T-helper 9 cell (primary cell): ENCODE measurements at places on chromosomes 11 and 22.

GRCh38 chr22:32587449-32587848, 112.8 kb downstream of the FBXO7 start:
- no peak for DNase-seq

GRCh38 chr11:15484398-15484797, 369.7 kb downstream of the INSC start:
- no peak for DNase-seq

GRCh38 chr11:58286249-58286648, 18.2 kb upstream of the OR10W1 start:
- DNase-seq: no peak

GRCh38 chr22:19840955-19841640, 13.6 kb downstream of the GNB1L start:
- DNase-seq: no peak

DNA sequence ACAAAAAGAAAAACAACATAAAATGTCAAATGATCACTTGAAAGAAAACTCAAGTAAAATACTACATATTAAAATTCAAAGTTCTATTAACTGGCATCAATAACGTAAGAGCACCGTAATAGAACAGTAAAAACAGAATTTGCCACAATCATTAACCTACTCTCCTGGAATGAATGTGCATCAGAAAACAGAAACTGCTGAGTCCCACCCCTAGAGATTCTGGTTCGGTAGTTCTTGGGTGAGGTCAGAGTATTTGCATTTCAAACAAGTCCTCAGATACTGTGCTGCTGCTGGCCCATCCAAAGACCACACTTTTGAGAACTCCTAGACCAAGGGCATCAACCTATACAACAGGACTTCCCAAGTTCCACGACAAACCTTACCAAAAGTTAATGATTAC, 23.5 kb downstream of the PITPNB start:
- no peak for DNase-seq

DNA sequence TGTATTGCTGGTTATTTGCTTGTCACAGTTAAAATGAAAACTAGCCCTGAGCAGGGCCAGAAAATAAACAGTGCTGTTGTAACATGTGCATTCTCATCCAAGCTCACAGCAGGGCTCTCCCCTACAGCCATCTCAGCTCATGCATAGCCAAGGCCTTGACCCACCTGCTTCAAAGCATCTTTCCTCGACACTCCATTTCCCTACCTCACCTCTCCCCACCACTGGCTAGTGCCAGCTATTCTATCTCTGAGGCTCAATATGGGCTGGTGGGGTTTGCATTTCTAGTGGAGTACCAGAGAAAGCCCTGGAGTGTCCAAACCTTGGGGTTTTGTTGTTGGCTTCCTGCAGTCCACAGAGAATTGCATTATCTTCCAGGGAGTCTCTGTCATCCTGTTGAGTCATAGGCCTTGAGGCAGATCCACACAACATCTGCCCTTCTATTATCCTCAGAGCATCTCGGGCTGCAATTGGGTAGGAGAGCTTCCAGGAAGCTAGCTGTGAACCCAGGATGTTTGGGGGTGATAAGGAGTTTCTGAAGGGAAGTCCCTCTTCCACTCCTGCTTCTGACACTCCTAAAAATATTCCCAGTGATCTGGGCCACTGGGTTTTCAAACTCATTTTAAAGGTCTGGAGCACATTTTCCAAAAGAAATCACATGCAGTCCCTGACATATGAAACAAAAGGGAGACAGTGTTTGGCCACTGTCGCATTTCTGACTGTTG, 36.1 kb upstream of the AMOTL1 start:
- no peak for DNase-seq

DNA sequence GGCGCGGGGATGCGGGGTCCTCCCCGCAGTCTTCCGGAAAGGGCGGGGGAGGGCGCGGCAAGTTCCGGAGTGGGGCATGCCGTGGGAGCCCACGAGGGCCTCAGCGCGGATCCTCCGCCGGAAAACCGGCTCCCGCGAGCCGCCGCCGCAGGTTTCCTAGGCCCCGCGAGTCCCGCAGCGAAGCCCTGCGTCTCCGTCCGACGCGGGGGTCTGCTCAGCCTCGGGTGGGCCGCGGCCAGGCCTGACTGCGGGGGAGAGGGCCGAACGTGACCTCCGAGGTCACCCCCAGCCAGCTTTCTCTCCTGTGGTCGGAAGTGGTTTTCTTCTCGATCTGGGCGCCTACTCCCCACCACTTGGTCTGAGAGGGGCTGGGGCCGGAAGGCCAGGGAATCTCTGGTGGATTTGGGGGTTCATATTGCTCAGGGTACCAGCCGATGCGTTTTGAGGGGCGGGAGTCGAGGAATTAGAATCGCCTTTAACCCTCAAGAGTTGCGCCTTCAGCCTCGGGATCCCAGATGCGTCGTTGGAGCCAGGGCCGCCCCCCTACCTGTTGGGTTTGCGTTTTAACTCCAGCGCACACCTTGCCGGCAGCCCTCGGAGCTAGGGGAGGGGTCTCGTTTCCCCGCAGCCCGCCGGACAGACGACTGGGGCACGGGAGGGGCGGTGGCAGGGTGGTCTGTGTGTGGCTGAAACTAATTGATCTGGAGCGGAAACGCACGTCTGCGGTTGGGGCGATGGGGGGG, 3.6 kb upstream of the CCND1 start:
- DNase-seq: no peak

- DNase-seq: no peak
Measured at GRCh38 chr11:126510621-126511370, 155.3 kb downstream of the ST3GAL4 start.

GRCh38 chr22:18028817-18029527, 4.6 kb upstream of the MICAL3 start:
- no peak for DNase-seq

- no peak for DNase-seq
Measured at GRCh38 chr22:22706253-22706915, 62.0 kb downstream of the GGTLC2 start.

DNA sequence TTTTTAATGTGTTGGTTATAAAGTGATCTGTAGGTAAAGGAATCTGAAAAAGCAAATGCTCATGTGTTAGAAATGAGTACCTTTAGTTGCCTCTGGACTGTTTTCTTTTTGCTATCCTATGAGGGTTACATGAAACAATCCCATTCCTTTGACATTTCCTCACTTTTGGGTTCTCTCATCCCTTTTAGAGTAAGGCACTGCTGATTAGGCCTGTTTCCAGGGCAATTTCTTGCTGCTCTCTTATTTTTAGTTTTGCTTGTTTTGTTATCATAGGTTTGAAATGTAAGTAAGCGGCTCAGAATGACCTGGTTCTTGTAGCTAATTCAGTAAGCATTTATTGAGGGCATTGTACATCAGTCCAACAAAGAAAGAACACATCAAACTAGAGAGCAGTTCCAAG, 138.9 kb downstream of the DDX10 start:
- no peak for DNase-seq

DNA sequence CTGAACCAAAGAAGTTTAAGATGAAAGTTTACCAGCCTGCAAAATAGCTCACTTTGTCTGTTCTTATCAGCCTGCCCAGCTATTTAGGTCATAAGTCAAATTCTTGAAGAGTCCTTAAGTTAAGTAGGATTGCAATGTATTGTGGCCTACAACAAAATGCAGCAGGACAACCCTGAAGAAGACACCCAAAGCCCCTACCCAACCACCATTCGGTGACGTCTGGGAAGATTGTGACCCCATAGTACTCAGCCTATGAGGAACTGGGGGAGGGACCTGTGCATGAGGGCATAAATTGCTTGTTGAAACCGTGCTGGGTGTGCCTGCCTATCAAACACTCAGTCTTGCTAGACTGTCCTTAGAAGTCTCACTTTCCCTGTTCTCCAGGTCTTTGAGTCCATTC, 50.5 kb upstream of the FDX1 start:
- DNase-seq: no peak

DNA sequence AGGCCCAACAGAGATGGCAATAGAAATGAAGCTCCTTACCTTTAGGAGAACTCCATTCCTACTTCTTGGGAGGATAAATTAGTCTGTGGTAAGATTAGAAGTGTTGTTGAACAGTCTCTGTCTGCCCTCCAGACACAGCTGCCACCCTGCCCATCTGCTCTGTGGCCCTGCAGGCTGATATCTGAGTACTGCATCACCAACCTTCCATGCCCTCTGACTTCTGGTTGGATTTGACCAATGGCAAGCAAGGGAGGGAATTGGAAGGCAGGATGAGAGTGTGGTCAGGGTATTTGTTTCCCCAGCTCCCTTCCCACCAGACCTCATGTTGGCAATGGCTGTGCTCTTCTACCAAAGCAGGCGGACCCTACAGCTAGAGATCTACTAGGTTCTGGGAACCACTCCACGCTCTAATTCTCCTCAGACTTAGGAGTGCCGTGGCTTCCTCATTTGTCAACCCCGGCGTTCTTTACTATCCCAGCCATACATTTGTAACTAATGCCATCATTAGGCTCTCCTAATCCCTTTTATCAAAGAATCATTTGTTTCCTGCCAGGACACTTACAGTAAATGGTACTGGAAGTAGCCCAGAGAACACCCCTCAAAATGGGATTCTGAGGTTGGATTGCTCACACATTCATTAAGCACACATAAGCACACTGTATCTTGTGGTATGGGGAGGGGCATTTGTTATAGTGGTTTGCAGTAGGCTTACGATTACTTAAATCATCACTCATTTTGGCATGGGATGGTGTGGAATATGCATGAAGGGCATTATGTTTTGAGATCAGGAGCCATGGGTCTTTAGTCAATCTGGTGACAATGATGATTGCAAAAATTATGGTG, 35.4 kb upstream of the CD44 start:
- no peak for DNase-seq

DNA sequence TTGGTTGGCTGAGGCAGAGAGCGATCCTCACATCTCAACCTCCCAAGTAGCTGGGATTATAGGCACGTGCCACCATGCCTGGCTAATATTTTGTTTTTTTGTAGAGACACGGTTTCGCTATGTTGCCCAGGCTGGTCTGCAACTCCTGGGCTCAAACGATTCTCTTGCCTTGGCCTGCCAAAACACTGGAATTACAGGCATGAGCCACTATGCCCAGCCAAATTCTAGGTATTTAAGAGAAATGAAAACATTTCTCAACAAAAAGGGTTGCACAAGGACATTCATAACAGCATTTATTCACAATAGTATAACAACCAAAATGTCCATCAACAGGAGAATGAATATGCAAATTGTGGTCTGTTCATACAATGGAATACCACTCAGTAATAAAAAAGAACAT, 31.7 kb upstream of the RBX1 start:
- DNase-seq: no peak

GRCh38 chr11:133934599-133935550, 21.9 kb downstream of the IGSF9B start:
- DNase-seq: no peak

GRCh38 chr11:19867064-19867463, 154.4 kb downstream of the NAV2 start:
- DNase-seq: no peak

DNA sequence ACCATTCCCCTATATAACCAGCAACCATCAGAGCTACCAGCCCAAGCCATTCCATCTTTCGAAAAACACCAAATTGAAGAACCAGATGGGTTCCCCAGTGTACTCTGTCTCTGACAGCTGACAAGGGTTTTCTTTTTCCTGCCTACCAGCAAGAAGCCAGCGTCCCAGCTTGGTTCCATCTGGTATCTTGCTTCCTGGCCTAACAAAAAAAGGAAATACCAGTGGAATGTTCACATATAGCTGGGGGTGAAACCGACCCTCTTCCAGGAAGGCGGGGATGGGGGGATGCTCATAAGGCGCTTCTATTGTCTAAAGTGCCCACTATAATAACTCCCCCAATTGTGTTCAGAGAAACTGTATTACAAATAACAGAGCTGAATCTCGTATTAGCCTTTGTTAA, 172.3 kb downstream of the LDLRAD3 start:
- DNase-seq: no peak

DNA sequence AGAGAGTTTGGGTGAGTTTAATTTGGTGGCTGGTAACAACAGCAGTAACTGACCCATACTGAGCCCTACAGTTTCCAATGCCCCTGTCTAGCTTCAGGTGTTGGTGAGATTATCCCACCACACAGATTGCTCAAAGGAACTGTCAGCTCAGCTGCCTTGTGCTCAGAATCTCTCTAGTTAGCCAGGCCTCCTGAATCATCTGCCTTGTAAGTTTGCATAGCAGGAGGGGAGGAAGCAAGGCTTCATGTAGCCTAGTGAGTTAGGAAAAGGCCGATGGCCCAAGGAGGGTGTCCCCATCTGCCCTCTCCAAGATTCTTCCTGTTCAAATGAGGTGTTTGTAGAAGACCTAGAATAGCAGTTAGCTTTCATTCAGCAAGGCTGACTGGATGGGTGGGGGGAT, 74.3 kb downstream of the MICAL2 start:
- no peak for DNase-seq

DNA sequence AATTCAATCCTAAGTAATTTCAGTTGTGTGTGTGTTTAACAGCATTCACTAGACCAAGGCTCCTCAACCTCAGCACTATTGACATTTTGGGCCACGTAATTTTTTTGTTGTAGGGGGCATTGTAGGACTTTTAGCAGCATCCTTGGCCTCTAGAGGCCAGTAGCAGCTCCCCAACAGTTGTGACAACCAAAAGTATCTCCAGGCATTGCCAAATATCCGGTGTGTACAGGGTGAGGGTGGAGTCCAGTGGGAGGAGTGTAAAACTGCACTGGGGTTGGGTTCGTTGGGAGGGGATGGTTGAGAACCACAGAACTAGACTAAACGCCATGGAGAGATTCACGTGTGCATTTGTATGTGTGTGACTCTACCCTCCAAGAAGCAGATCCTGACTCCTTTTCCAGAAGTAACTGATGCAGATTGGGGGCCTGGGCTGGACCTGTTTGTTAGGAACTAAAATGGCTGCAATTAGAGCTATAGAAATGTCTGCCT, 5.9 kb upstream of the PHF21A start:
- peak; percentile 20 for DNase-seq

DNA sequence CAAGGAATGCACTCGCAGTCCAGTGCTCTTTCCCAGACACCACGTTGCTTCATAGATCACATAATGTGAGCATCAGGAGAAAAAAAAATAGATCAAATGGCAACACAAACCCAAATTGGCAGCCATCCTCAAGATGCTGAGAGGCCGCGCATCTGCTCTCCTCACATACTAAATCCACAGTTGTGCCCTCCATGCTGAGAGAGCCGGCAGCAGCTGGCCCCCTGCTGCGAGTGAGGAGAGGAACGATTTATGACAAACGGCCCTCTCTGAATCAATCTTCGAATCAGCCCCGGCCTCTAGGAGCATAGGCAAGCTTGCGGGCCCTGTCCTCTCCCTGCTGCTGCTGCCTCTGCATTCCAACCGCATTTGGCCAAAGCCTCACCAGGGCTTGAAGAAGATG, 159.9 kb upstream of the TENM4 start:
- DNase-seq: no peak

- no peak for DNase-seq
Measured at GRCh38 chr22:41826430-41827383, 6.2 kb upstream of the SREBF2 start.

DNA sequence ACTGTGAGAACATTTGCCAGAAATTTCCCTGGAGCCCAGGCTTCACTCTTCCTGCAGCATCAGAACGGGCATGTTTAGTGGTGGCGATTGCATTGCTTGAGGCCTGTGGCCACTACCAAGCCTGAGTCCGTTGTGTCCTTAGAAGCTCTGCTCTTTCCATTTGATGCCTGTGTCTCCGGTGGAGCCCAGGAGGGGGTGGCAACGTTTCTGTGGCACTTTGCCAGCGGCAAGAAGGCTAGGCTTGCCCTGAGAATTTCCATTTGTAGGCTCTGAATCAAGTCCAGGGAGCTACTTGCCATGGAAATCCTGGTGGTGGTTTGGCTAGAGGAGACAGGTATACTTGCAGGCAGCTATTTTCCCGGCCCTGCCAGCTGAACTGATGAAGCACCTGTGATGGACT, 47.1 kb downstream of the ADAMTS8 start:
- no peak for DNase-seq
